Astrocyte of the spinal cord (primary cell): ENCODE measurements at places on chromosomes 7 and 10.

DNA sequence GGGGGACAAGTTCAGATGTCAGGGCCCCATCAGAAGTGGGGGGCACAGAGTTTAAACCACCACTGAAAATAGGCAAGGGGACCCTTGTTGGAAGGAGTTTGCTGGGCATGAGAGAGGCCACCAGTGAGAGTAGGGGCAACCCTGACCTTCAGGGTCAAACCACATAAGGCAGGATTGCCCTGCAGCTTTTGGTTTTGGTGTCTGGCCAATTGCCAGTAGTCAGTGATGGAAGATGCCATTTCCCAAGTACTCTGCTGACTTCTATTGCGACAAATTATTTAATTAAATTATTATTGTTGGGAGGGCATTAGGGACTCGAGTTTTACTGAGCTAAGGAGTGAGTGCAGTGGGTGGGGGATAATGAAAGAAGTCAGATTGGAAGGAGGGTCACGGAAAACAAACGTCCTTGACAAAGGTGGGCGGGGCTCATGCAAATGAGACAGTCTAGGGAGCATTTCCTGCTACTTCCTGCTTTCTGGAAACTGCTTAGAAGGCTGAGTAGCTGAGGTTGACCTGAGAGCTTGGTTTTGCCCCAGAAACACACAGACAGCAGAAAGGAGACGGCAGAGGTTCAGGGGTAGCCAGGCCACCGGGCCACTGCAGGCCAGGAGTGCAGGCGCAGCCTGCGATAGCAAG lies 74.2 kb upstream of the ANLN start:
- DNase-seq: no peak

DNA sequence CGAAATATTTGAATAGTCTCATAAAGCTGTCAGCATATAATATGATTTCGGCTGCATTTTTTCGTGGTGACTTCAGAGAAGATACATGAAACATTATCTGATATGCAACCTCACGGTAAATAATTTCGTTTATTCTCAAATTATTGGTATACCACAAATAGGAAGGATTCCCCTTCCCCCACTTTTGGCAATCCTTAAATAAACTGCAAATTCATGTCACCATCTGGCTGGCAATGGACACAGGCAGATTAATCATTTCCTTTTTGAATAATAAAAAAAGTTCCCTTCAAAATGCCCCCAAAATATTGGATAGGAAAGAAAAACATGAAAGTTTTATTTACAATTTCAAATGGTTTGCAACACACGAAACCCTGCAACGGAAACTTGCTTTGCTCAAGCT lies 234.5 kb upstream of the MEOX2 start:
- DNase-seq: no peak

DNA sequence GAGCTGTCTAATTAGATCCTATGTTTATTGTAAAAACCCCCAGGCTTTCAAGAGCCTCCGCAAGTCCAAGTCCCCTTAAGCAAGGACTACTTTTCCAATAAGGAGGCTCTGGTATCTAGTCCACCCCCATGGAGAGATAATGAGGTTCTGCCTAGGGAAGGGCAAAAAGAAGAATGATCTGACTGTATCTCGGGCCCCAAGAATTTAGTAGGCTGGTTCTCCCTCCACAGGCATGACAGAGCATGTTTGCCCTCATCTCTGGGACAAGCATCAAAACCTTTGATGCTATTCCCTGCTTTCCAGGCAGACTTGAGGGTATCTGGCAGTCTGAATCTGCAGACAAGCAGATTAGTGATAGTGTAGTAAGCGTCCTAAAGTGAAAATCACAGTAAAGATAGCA lies 19.0 kb downstream of the ABCB1 start:
- no peak for DNase-seq

DNA sequence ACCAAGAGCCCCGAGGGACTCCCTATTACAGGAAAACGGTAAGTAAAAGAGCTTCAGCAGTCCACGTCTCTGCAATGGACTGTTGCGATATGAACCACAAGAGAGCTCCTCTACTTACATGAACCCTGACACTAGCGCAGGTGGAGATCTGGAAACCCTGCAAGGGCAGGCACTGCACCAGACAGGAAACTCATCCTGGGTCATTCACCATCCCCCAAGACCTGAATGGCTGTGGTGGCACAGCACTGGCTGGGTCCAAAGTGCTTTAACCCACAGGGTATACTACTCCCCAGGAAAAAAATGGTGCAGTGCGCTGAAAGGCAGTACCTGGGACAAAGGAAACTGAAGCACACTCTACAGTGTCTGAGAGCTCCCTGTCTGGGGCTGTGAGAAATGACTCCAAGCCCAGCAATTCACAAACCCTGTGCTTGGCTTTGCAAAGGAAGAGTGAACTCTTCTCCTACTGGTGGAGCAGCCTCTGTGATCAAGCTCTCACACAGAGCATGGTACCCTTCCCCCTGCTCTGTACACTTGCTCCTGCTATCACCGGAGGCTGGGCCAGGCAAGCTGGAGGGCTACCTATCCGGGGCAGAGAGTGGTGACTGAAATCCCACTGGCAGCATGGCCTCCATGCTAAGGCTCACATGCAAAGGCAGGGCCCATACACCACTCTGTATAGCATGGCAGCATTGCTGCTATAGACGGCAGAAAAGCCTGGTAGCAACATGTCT lies 44.9 kb downstream of the HIBADH start:
- DNase-seq: no peak

DNA sequence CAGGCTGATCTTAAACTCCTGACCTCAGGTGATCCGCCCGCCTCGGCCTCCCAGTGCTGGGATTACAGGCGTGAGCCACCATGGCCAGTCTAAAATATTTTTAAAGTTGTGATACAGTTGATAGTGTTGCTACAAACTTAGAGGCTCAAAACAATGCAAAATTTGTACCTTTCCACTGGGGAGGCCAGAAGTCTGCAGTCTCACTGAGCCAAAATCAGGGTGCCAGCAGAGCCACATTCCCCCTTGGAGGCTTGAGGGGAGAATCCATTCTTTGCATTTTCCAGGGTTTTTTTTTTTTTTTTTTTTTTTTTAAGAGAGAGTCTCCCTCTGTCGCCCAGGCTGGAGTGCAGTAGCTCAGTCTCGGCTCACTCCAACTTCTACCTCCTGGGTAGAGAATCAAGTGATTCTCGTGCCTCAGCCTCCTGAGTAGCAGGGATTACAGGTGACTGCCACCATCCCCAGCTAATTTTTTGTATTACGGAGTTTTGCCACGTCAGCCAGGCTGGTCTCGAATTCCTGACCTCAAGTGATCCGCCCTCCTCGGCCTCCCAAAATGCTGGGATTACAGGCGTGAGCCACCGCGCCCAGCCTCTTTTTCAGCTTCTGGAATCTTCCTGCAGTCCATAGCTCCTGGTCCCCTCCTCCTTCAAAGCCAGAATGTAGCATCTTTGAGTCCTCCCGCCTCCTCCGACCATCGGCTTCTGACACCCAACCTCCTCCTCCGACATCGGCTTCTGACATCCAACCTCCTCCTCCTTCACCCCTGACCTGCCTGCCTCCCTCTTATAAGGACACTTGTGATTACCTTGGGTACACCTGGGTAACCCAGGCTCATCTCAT lies 37.2 kb downstream of the KLRG2 start:
- DNase-seq: no peak

GRCh38 chr10:77789016-77789415 lies 137.5 kb downstream of the DLG5 start:
- DNase-seq: no peak

- no peak for DNase-seq
These were observed 233.7 kb downstream of the PTEN start for GRCh38 chr10:88097092-88097516.

- DNase-seq: no peak
These were observed 85.9 kb downstream of the LSMEM1 start for GRCh38 chr7:112566442-112567324.

GRCh38 chr10:31064348-31064747 lies 32.7 kb upstream of the ZNF438 start:
- DNase-seq: peak; percentile 81

DNA sequence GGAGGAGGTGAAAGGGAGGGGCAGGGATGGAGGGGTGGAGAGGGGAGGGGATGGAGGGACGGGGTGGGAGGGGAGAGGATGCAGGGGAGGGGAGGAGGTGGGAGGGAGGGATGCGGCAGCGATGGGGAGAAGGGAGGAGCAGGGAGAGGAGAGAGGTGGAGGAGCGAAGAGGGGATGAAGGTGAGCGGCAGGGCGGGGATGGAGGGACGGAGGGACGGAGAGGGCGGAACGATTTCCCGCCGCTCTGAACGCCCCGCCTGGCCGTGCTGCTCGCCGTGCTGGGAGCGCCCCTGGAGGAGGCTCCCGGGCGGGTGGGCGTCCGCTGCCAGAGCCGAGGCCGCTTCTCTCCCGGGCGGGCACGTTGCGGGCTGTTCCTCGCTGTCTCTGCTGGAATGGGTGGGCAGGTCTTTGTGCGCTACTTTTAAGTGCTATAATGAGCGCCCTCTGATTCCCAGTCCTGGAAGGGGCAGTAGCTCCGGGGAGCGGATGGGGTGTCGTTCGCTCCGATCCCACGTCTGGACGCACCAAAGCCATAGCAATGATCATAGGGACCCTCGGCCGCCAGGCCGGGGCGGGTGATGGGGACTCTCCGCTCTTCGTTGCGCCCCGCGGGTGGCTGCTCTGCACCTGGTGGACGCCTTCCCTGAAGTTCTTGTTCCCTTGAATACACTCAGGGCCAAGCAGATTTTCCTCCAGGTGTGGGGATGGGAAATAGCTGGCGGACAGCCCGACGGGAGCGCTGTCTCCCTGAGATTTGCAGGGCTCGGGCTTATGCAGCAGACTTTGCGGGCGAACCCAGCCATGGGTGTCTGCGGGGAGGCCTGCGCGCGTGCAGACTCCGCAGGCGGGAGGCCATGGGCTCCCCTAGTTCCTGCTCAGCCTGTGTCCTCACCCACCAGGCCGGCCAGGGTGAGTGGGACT lies 81.1 kb upstream of the CPXM2 start:
- no peak for DNase-seq

- peak; percentile 85 for DNase-seq
These were observed 89.5 kb upstream of the PIK3CG start for GRCh38 chr7:106775552-106775936.

GRCh38 chr7:150432915-150433892 lies 17.2 kb upstream of the GIMAP8 start:
- no peak for DNase-seq

DNA sequence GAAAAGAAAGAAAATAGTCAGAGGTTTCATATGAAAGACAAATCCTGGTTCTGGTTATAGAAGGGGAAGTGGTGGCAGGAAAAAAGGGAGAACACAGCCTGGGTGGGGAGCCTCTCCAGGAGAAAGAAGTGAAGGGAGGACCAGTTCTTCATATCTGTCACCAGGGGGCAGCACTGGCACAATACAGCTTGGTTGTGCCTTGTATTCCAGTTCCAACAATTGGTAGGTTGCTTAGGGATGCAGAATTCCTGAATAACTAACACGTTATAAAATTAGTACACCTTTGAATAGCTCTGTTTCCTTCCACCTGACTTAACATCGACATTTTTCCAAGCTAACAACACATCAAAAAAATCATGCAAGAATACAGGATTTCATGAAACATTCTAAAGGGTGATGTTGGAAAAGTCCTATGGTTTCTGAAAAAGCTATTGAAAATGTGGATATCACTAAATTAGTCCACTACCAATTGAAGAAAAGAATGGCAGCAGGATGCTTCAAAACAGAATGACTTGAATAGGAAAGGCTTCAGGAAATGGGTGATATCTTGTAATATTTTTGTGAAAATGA lies 52.9 kb downstream of the CYP26A1 start:
- DNase-seq: no peak

GRCh38 chr7:92754919-92755581 lies 81.3 kb downstream of the CDK6 start:
- DNase-seq: peak; percentile 49

DNA sequence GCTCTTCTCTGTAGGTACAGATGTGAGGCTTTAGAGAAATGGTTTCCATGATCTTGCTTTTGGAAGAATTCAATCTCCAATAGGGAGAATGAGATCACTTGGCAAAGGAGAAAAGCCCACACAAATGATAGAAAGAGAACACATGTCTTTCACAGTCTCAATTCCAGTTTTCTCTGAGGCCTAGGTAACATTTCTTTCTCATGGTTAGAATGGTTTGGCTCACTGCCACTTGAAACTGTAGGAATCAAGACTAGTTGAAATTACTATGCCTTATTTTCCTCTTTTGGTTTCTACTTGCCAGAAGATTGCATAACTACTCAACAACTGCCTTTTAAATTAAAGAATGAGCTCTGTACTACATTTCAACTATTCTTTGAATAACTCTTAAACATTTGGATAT lies 276.5 kb upstream of the TEX47 start:
- peak; percentile 48 for DNase-seq

DNA sequence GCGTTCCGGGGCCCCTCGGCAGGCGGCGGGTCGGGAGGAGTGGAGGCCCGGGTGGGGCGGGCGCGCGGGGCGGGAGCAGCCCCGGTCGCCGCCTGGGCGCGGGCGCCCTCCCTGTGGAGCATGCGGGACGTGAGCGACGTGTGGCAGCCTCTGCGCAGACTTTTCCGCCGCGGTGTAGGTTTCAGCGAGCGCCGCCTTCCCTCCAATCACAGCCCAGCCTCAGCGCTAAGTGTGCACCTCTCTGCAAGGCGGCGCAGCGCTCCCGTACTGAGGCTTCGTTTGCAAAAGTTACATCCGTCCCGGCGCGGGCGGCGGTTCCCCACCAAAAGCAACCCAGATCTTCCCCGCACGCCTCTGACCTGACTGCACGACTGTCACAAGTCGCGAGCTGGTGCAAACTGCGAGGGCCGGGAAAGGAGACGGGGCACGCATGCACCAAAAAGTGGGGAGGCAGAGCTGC lies 1.2 kb upstream of the PFKFB3 start:
- peak; percentile 53 for DNase-seq

DNA sequence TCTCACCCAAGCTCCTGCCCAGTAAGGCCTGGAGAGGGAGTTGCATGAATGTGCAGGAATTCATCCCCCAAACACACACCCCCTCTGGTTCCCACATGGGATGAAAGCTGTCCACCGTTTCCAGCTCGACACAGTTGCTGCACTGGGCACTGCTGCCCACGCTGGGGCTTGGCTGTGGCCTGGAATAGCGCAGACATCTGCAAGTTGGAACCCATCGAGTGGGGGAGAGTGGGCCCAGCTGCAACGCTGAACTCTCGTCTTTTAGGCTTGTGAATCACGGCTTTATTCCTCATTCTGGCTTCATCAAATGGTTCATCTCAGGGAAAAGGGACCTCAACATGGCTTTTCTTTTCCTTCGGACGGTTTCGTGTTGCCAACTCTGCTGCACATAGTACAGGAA lies 264.7 kb downstream of the DNAJB6 start:
- DNase-seq: no peak

DNA sequence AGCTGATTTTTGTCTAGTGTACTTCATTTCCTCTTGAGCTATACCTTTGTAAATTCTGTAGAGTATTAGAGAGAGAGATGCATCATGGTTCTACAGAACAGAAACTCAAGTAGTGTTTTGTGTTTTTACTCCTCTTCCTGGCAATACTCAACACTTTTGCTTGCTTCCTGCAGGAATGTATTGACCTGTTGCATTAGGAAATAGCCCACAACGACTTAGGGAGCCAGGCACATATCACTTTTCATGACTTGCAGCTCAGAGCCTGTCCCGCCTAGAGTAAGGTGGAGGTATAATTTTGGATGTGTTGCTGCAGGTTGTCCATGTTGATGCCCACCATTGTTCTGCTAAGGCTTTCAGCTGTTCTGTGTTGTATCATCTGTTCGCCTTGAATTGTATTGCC lies 216.3 kb downstream of the SDK1 start:
- no peak for DNase-seq

- peak; percentile 72 for DNase-seq
These were observed 985 bp upstream of the ETV1 start for GRCh38 chr7:13990319-13990983.
